ENCODE measurements at places on chromosomes 5 and 9.

DNA sequence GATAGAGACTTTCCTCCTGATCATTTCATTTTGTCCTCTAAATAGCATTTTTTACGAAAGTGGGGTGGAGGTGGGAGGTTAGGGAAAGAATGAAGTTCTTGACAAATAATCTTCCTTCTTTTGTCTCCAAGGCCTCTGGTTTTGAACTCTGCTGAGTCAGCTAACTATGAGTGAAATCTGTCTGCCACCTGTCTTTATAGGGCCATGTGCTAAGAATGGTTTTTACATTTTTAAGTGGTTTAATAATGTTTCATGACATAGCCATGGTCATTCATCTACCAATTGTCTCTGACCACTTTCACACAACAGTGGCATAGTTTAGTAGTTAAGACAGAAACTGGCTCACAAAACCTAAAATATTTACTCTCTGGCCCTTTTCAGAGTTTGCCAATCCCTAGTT lies 7.6 kb downstream of the MAN2A1 start:
- DNase-seq: no peak

- DNase-seq: no peak
Observed at GRCh38 chr9:72533322-72533721, 11.9 kb downstream of the TMC1 start.

DNA sequence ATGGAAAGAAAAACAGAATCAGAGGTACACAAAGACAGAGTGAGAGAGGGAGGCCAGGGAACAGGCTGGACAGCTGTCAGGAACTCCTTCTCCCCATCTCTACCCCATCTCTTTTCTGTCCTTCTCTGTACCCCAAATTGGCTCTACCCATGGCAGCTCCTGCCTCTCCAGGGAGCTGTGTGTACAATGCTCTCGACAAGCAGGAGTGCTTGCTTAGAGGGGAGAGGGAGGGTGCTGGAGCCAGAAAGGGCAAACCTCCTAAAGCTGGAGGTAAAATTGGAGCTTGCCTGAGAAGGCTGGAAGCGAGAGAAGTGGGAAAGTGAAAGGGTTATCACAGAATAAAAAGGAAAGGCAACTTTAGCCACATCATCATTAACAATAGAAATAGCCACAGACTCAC lies 6.4 kb downstream of the TPM2 start:
- no peak for DNase-seq

- DNase-seq: no peak
Observed at GRCh38 chr5:100780376-100780870, 122.7 kb downstream of the ST8SIA4 start.

- DNase-seq: no peak
Observed at GRCh38 chr9:21096172-21096900, 18.6 kb upstream of the IFNB1 start.

DNA sequence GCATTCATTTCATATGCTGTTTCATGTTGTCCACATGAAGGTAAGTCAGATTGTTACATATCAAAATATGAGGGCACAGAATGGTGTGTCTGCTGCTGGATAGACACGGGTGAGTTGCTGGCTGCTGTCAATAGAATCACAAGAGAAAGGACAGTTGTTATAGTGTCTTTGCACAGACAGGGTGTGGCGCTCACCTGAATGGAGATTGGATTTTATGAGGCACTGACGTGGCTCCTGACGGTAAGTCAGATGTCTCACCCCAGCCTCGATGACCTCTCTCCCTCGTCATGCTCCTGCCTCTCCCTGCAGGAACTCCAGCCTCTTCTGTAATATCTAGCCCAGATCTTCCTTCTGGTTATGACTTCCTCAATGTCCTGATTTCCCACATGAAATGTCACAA lies 75.4 kb upstream of the SELENOP start:
- no peak for DNase-seq

- no peak for DNase-seq
Observed at GRCh38 chr5:120545007-120545406, 80.9 kb downstream of the PRR16 start.
